ENCODE measurements at places on chromosomes 1 and 21. TPM values are rescaled to one million over a fixed set of nuclear protein-coding genes. Genes with fewer than 3 reads are reported as not detected.

The GJA8 gene
- total RNA-seq, result not detected

The SLFNL1 gene
- 0.94 TPM for total RNA-seq

The CRABP2 gene
- total RNA-seq, result 3.1 TPM

The DTL gene
- total RNA-seq, result 2.7 TPM

The IL10RB gene
- total RNA-seq, result 10.3 TPM

The ELAPOR1 gene
- 19.5 TPM for total RNA-seq

The CFHR3 gene
- total RNA-seq, result not detected

The UBE2U gene
- total RNA-seq, result not detected

The RNF186 gene
- total RNA-seq, result not detected

The NEK7 gene
- 24.6 TPM for total RNA-seq

The CD48 gene
- total RNA-seq, result 1.1 TPM

The TTC22 gene
- total RNA-seq, result 0.16 TPM

The AGL gene
- 34.3 TPM for total RNA-seq

The STIL gene
- 9.4 TPM for total RNA-seq

The INAVA gene
- total RNA-seq, result 1.4 TPM

The THEM4 gene
- total RNA-seq, result 2.0 TPM

The OR2M2 gene
- total RNA-seq, result not detected

The SLC9C2 gene
- total RNA-seq, result 8.3 TPM

The LCE2C gene
- not detected for total RNA-seq

The SPRR2B gene
- not detected for total RNA-seq

The GPR161 gene
- 93.4 TPM for total RNA-seq

The GABPB2 gene
- 12.6 TPM for total RNA-seq

The HES3 gene
- total RNA-seq, result not detected

The MARK1 gene
- total RNA-seq, result 77.7 TPM

The ICOSLG gene
- 0.31 TPM for total RNA-seq

The CLDN17 gene
- total RNA-seq, result not detected

The COL6A2 gene
- total RNA-seq, result 37.1 TPM

The GLMP gene
- total RNA-seq, result 12.5 TPM

The VWA1 gene
- 4.1 TPM for total RNA-seq

The VCAM1 gene
- total RNA-seq, result 24.3 TPM

The FGR gene
- 0.78 TPM for total RNA-seq

The TSSK3 gene
- not detected for total RNA-seq

The CADM3 gene
- total RNA-seq, result 112 TPM

The PAQR7 gene
- 8.1 TPM for total RNA-seq

The PTPRF gene
- 37.6 TPM for total RNA-seq

The THEM5 gene
- not detected for total RNA-seq

The AP4B1 gene
- total RNA-seq, result 36.2 TPM

The EPHA2 gene
- 1.1 TPM for total RNA-seq

The LYPD8 gene
- total RNA-seq, result not detected
